ENCODE measurements at places on chromosomes 5 and 9. TPM values are rescaled to one million over a fixed set of nuclear protein-coding genes. Genes with fewer than 3 reads are reported as not detected.

- peaks cover 9% of the 10 kb centered on the region for H3K4me1 ChIP-seq
- H3K27ac ChIP-seq, result no peak overlapping the region
- peaks cover 66% of the 10 kb centered on the region for H3K27me3 ChIP-seq
Observed at GRCh38 chr9:93231121-93231694, 47.3 kb downstream of the WNK2 start.

GRCh38 chr5:1831677-1832313, 30.6 kb downstream of the NDUFS6 start:
- peaks cover 31% of the 10 kb centered on the region for H3K27me3 ChIP-seq
- no peak for DNase-seq
- no peaks in the 10 kb centered on the region for H3K4me1 ChIP-seq
- no peak overlapping the region for H3K4me3 ChIP-seq
- no peak overlapping the region for H3K27ac ChIP-seq

DNA sequence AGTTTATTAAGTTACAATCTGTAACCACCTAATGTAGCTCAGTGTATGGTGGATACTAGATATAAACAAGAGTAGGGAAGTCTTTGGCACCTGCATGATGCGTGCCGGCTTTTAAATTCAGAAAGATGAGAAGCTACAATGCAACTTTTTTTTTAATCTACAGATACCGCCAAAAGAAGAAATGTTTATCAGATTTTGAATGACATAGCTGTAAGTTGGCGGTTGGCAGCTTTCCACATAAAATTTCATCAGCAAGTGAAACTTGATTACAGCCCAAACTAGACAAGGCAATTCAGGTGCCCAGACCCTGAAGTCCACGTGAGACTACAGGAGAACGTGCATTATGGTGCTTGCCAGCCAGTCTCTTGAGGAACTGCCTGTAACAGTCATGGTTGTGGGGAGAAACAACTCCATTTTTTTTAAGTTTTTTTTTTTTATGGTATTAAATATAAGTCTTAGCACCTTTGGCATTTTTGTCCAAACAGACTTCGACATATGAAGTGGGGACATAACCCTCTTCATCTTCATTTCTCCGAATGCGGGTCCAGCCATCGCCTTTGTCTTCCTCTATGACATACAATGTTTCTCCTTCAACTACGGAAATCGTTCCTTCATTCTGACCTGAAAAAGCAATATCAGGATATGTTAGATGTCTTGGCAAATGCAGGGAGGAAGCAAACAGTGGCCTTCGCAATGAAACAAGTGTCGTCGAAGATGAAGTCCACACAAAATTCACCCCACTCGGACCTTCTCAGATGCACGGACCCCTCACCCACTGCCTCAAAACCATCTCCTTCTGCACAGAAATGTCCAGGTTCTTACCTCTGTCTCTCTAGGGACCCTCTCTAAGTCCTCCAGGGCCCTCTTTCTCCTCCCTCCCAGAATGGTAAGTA, 60.4 kb downstream of the USP20 start:
- H3K27me3 ChIP-seq, result no peaks in the 10 kb centered on the region
- H3K4me1 ChIP-seq, result peaks cover 46% of the 10 kb centered on the region
- peak overlapping the region; percentile 89 for H3K27ac ChIP-seq

DNA sequence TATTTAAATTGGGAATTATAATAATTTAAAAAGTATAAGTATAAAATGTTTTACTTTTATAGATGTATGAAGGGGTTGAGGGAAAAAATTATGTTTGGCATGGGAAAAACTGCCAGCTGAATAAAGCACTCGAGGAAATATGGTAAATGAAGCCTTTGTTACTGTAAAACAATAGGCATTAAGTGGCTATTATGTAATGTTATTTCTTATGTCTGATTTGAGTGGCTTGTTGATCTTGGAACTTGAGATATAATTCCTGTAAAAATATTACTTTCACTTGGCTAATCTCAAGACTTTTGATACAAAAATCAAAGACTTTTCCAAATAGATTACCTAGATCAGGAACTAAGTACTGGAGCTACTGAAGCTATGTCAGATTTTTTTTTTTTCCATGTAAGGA, 182.9 kb downstream of the CD180 start:
- no peaks in the 10 kb centered on the region for H3K27me3 ChIP-seq
- no peaks in the 10 kb centered on the region for H3K36me3 ChIP-seq
- peaks cover 11% of the 10 kb centered on the region for H3K4me1 ChIP-seq
- no peak overlapping the region for H3K4me3 ChIP-seq
- no peak overlapping the region for H3K27ac ChIP-seq

- H3K4me3 ChIP-seq, result no peak overlapping the region
- H3K27me3 ChIP-seq, result no peaks in the 10 kb centered on the region
Observed at GRCh38 chr5:95973793-95974325, 12.2 kb upstream of the ELL2 start.

- H3K27ac ChIP-seq, result peak overlapping the region; percentile 77
- H3K36me3 ChIP-seq, result peaks cover 70% of the 10 kb centered on the region
Observed at GRCh38 chr5:179619776-179620175, 3.7 kb downstream of the HNRNPH1 start.

DNA sequence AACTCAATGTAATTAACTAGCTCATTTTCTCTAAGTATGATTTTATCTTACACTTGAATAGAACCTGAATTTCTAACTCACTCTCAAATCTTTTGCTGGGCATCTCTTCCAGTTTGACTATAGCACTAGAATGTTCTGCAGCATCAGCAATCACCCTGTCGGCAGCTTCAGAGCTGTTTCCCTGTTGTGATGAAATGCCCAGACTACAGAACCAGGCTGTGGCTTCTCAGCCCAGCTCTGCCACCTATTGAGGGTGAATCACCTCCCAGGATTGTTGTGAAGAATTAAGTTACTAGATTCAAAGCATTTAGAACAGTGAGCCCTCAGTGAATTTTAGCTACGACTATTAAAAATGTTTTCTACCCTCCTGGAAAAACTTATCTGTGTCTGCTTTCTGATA, 90.4 kb upstream of the ANKRD55 start:
- no peaks in the 10 kb centered on the region for H3K36me3 ChIP-seq
- H3K27ac ChIP-seq, result no peak overlapping the region
- no peak overlapping the region for H3K4me3 ChIP-seq
- peaks cover 22% of the 10 kb centered on the region for H3K4me1 ChIP-seq
- no peak for DNase-seq
- H3K27me3 ChIP-seq, result no peaks in the 10 kb centered on the region

GRCh38 chr5:11038772-11039171, 277.7 kb upstream of the DAP start:
- no peaks in the 10 kb centered on the region for H3K36me3 ChIP-seq
- DNase-seq, result no peak
- H3K4me1 ChIP-seq, result no peaks in the 10 kb centered on the region
- H3K27ac ChIP-seq, result no peak overlapping the region

GRCh38 chr5:151374539-151374938, 27.2 kb upstream of the SLC36A2 start:
- DNase-seq, result no peak
- no peaks in the 10 kb centered on the region for H3K36me3 ChIP-seq
- no peaks in the 10 kb centered on the region for H3K4me1 ChIP-seq
- H3K4me3 ChIP-seq, result no peak overlapping the region
- H3K27ac ChIP-seq, result no peak overlapping the region

DNA sequence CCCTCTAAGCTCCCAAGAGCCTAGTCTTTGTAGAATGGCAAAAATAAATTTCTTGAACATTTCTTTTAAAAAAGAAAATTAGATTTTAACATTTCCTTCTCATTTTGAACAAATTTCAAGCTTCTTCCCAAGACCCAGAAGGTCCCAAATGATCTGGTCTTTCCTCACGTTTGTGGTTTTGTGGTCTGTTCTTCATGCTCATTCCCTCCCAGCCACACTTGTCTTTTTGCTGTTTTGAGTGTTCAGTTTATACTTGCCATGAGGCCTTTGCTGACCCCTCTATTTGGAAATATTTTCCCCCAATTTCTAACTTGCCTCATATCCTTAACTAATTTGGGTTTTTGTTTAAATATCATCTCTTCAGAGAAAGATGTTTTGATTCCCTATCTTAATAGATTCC, 133.4 kb upstream of the PAPPA start:
- no peak for DNase-seq
- H3K27me3 ChIP-seq, result no peaks in the 10 kb centered on the region
- H3K4me1 ChIP-seq, result no peaks in the 10 kb centered on the region
- no peak overlapping the region for H3K4me3 ChIP-seq

GRCh38 chr9:116555556-116556155, 131.4 kb upstream of the TRIM32 start:
- H3K4me1 ChIP-seq, result no peaks in the 10 kb centered on the region
- H3K36me3 ChIP-seq, result no peaks in the 10 kb centered on the region
- no peak overlapping the region for H3K27ac ChIP-seq
- H3K27me3 ChIP-seq, result no peaks in the 10 kb centered on the region
- H3K4me3 ChIP-seq, result no peak overlapping the region
- no peak for DNase-seq

- H3K27me3 ChIP-seq, result no peaks in the 10 kb centered on the region
- no peaks in the 10 kb centered on the region for H3K36me3 ChIP-seq
- H3K4me1 ChIP-seq, result no peaks in the 10 kb centered on the region
- H3K27ac ChIP-seq, result no peak overlapping the region
Observed at GRCh38 chr9:98892690-98893089, 51.0 kb upstream of the COL15A1 start.

DNA sequence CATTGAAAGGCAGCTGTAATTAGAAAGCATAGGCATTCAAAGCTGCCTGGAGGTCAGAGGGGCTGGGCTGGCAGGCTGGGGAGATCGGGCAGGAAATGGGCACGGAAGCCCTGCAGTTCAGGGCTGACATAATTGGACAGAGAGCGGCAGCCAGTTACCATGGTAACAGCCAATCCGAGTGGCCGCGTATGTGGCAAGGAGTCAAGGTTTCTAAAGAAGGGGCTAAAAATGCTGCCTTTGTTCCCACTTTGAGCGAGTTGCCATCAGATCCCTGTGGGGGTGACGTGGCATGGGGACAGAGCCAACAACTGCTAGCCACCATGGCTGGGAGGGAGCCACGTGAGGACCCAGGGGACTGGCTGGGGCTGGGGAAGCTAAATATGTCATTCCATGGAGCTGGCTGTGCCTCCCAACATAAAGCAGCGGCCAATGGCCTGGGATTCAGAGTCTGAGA, 44.7 kb upstream of the NDFIP1 start:
- no peaks in the 10 kb centered on the region for H3K27me3 ChIP-seq
- H3K4me3 ChIP-seq, result no peak overlapping the region
- no peak overlapping the region for H3K27ac ChIP-seq
- peaks cover 15% of the 10 kb centered on the region for H3K4me1 ChIP-seq
- peak; percentile 22 for DNase-seq

GRCh38 chr9:133938753-133939152, 53.4 kb downstream of the VAV2 start:
- no peaks in the 10 kb centered on the region for H3K4me1 ChIP-seq
- no peaks in the 10 kb centered on the region for H3K27me3 ChIP-seq
- DNase-seq, result no peak
- H3K27ac ChIP-seq, result no peak overlapping the region
- H3K4me3 ChIP-seq, result no peak overlapping the region

DNA sequence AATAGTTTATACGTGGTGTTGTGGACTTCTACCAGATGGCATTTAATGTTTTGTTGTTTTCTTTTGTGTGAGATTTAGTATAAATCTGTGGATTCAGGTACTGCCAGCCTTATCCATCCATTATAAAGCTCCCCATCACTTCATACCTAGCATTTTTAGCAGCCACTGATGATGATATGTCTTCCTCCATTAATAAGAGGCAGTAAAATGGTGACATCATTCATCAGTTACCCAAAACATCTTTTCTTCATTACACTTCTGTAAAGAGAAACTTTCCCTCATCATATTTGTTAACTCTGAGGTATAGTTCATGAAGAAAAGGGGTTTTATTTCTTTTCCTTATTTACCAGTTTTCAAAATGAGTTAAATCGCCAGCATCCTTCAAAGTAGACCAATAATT, 19.4 kb downstream of the CHD1 start:
- no peaks in the 10 kb centered on the region for H3K36me3 ChIP-seq
- H3K27me3 ChIP-seq, result no peaks in the 10 kb centered on the region
- DNase-seq, result no peak
- no peak overlapping the region for H3K4me3 ChIP-seq

GRCh38 chr9:96378187-96378586, 5.3 kb downstream of the SLC35D2 start:
- peaks cover 4% of the 10 kb centered on the region for H3K4me1 ChIP-seq
- no peak overlapping the region for H3K4me3 ChIP-seq
- no peak overlapping the region for H3K27ac ChIP-seq
- no peaks in the 10 kb centered on the region for H3K27me3 ChIP-seq
- no peaks in the 10 kb centered on the region for H3K36me3 ChIP-seq
- DNase-seq, result no peak

DNA sequence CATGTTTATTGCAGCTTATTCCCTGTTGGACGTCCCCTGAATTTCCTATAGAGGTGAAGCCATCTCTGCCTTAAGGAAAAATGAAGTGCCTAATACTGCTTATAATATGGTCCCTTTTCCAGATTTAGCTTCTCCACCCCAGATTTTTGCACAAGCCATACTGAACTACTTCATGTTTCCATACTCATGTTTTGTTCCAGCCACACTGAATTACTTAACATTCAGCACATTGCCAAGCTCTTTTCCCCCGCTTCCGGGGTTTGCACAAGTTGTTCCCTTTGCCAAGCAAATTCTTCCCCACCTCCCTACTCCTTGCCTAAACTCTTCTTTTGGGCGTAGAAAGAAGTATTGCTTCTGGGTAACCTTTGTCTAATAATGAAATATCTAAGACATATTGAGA, 1.7 kb upstream of the CNTRL start:
- no peak overlapping the region for H3K27ac ChIP-seq
- no peaks in the 10 kb centered on the region for H3K27me3 ChIP-seq
- H3K4me1 ChIP-seq, result peaks cover 8% of the 10 kb centered on the region
- DNase-seq, result no peak
- H3K36me3 ChIP-seq, result no peaks in the 10 kb centered on the region

DNA sequence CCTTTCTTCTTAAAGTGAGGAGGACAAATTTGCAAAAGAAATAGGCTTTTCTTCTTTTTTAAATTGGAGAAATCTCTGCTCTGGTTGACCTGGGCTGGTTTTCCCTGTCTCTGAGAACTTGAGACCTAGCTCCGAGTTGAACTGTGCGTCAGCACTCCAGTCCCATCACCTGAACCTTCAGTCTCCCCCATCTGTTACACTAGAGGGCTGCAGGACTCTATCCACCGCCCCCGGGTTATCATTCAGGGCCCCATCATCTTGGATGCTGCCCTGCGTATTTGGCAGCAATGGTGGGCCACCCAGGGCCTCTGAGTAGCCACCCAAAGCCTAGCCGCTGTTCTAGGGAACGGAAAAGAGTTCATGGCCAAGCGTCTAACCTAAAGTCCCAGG, 2.5 kb downstream of the FOXE1 start:
- peaks cover 42% of the 10 kb centered on the region for H3K4me1 ChIP-seq
- DNase-seq, result no peak
- H3K36me3 ChIP-seq, result no peaks in the 10 kb centered on the region
- no peak overlapping the region for H3K4me3 ChIP-seq
- peaks cover 80% of the 10 kb centered on the region for H3K27me3 ChIP-seq
- no peak overlapping the region for H3K27ac ChIP-seq

Gene REEP2
- total RNA-seq, result 0.42 TPM

Gene SLC4A9
- total RNA-seq, result not detected

Gene NTNG2
- total RNA-seq, result 4.8 TPM

Gene ORM1
- total RNA-seq, result not detected

Gene PCDHGA5
- total RNA-seq, result 0.41 TPM

Gene TSSK1B
- not detected for total RNA-seq

Gene FOXD4
- not detected for total RNA-seq

Gene DAP
- total RNA-seq, result 40.6 TPM

Gene SLIT3
- total RNA-seq, result not detected

All from T-cell (primary cell).